ENCODE measurements at places on chromosomes 4 and X. TPM values are rescaled to one million over a fixed set of nuclear protein-coding genes. Genes with fewer than 3 reads are reported as not detected.
A peak's percentile ranks its signal among the peaks of the same experiment; 100 is the strongest.

DNA sequence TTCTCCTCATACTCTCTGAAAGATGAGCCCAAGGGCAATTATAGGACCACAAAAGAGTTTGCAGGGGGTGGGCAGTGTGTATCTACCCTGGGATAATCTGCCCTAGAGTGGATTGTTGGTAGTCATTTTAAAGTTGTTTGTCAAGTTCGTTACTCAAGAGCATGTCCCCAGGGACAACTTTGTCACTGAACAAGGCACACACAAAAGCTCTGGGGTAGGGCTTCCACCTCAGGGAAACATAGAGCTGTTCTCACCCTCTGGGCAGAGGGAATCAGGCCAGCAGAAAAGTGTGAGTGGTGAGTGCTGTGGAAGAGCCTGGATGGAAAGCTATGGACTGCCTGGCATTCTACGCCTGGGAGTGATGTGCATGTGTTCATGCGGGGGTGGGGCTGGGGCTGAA is 23.3 kb upstream of the LEF1 start:
- no peaks in the 10 kb centered on the region for H3K36me3 ChIP-seq
- DNase-seq = no peak
- no peaks in the 10 kb centered on the region for H3K4me1 ChIP-seq
- no peaks in the 10 kb centered on the region for H3K27me3 ChIP-seq

DNA sequence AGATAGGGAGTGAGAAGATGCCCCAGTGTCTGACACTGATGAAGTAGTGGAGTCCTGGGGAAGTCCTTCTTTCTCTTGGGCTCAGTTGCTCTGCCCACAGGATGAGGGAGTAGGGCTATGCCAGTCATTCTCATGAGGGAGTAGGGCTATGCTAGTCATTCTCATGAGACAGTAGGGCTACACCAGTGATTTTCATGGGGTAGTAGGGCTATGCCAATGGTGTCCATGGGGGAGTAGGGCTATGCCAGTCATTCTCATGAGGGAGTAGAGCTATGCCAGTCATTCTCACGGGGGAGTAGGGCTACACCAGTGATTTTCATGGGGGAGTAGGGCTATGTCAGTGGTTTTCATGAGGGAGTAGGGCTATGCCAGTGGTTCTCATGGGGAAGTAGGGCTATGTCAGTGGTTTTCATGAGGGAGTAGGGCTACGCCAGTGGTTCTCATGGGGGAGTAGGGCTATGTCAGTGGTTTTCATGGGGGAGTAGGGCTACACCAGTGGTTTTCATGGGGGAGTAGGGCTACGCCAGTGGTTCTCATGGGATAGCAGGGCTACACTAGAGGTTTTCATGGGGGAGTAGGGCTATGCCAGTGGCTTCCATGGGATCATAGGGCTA is 43.3 kb upstream of the SOD3 start:
- no peaks in the 10 kb centered on the region for H3K36me3 ChIP-seq
- no peaks in the 10 kb centered on the region for H3K27me3 ChIP-seq
- H3K4me3 ChIP-seq = no peak overlapping the region

- H3K4me1 ChIP-seq = no peaks in the 10 kb centered on the region
- H3K27ac ChIP-seq = no peak within 1 kb of the TSS
- H3K4me3 ChIP-seq = peak within 1 kb of the TSS; percentile 49
- peaks cover 60% of the 10 kb centered on the region for H3K27me3 ChIP-seq
- H3K36me3 ChIP-seq = no peaks in the 10 kb centered on the region
Observed at GRCh38 chr4:165872461-165873297, at the start of gene TLL1. TSS of gene TLL1 (plus strand) at chr4:165873237. CDS start at chr4:165873905, 668 bp downstream.

DNA sequence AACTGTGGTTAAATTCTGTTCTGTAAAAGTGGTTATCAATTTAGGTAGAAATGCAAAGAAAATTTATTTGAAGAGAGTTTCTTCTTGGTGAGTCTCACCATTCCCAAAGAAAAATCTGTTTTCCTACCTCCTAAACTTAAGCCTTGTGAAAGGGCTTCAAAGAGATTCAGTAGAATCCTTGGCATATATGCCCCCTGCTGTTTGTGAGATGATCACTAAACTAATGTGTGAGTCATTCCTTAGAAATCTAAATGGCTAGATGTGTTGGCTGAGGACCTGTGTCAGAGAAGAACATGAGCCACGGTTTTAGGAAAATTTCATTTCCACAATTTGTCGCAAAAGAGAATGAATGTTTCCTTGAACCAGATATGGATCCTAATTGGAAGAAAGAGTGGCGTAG is 260.9 kb downstream of the SLC7A11 start:
- H3K27me3 ChIP-seq = no peaks in the 10 kb centered on the region
- H3K4me3 ChIP-seq = no peak overlapping the region
- H3K36me3 ChIP-seq = no peaks in the 10 kb centered on the region
- no peaks in the 10 kb centered on the region for H3K4me1 ChIP-seq
- DNase-seq = no peak

DNA sequence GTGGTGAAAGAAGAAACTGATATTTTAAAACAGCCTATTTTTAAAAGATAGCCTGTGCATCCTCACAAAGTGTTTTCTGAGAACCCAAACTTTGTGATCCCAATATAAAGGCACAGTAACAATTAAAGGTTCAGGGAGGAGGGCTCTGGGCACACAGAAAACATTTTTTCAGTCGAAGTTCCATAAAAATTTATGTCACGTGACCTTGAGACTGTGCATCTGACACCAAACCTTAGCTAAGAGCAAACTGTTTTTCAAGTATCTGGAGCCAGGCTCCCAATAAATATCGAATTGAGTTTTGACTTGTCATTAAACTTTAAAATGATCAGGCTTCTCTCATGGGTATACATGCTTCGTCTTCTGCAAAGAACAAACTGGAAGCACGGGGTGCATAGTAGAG is 177.9 kb downstream of the BEND2 start:
- H3K36me3 ChIP-seq = no peaks in the 10 kb centered on the region
- no peaks in the 10 kb centered on the region for H3K4me1 ChIP-seq
- no peak for DNase-seq
- H3K27ac ChIP-seq = no peak overlapping the region

DNA sequence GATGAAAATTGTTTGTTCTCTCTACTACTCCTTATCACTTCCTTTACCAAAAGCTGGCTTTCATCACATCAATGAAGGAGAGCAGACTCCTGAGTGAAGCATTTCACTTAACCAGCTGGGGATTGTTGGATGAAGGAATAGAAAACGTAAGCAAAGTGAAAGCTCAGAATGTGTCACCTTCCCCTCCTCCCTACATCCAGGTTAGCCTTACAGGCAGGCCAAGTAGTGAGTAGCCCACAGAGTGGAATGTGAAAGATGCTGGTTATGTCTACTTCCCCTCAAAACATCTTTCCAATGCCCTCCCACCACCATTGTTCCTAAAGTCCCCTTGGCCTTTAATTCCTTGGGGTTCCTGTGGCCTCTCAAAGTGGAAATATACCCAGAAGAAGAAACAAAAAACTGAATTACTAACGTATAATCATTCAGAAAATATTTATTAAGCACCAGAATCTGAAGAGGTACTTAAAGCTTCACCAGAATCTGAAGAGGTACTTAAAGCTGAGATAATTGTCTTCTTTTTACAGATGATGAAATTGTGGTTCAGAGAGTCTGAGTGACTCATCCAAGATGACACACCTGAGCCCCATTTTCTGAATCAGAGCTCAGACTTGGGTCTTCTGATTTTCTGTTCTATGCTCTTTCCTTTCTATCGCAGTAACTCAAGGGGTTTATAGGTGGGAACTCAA is 6.5 kb downstream of the P2RY4 start:
- no peaks in the 10 kb centered on the region for H3K36me3 ChIP-seq
- H3K27me3 ChIP-seq = no peaks in the 10 kb centered on the region
- DNase-seq = no peak

The PDGFC gene
- total RNA-seq = 63.3 TPM

- no peak overlapping the region for H3K27ac ChIP-seq
- H3K36me3 ChIP-seq = no peaks in the 10 kb centered on the region
- H3K27me3 ChIP-seq = peaks cover 4% of the 10 kb centered on the region
- no peaks in the 10 kb centered on the region for H3K4me1 ChIP-seq
- no peak overlapping the region for H3K4me3 ChIP-seq
Observed at GRCh38 chrX:153640736-153641575, 6.0 kb upstream of the DUSP9 start.

The EPGN gene
- 1.2 TPM for total RNA-seq

- H3K36me3 ChIP-seq = no peaks in the 10 kb centered on the region
- no peaks in the 10 kb centered on the region for H3K27me3 ChIP-seq
- no peak overlapping the region for H3K4me3 ChIP-seq
- DNase-seq = no peak
- no peaks in the 10 kb centered on the region for H3K4me1 ChIP-seq
Observed at GRCh38 chr4:119581190-119581873, 47.3 kb downstream of the PDE5A start.

The FAM184B gene
- not detected for total RNA-seq

GRCh38 chr4:147799986-147800555 is 68.2 kb downstream of the ARHGAP10 start:
- no peaks in the 10 kb centered on the region for H3K27me3 ChIP-seq
- H3K36me3 ChIP-seq = no peaks in the 10 kb centered on the region
- DNase-seq = no peak

DNA sequence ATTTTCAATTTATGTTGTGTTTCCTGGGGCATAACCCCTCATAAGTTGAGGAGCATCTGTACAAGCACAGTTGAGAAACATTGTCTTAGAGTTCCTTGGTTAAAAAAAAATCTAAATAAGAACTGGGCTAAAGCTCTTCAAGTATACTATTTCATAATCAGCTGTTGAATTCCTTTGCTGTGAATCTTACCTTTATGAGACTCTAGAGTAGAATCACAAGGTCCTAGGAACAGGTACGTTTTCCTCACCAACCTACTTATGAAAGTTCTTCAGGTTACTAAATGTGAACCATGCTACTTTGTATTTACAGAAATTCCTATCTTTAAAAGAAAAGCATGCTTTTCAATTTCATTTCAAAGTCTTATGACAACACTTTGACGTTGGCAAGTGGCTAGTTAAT is 20.9 kb upstream of the SOD3 start:
- H3K36me3 ChIP-seq = no peaks in the 10 kb centered on the region
- no peak overlapping the region for H3K27ac ChIP-seq
- H3K4me1 ChIP-seq = peaks cover 5% of the 10 kb centered on the region
- no peak overlapping the region for H3K4me3 ChIP-seq
- no peaks in the 10 kb centered on the region for H3K27me3 ChIP-seq
